Fibroblast of skin of left biceps (primary cell): ENCODE measurements at places on chromosomes 6 and 20.

GRCh38 chr6:19734061-19734460, 103.1 kb upstream of the ID4 start:
- no peak for DNase-seq

- DNase-seq: no peak
These were observed 237.8 kb upstream of the THEMIS start for GRCh38 chr6:128138694-128139093.

GRCh38 chr6:101683884-101684283, 290.4 kb downstream of the GRIK2 start:
- DNase-seq: no peak

DNA sequence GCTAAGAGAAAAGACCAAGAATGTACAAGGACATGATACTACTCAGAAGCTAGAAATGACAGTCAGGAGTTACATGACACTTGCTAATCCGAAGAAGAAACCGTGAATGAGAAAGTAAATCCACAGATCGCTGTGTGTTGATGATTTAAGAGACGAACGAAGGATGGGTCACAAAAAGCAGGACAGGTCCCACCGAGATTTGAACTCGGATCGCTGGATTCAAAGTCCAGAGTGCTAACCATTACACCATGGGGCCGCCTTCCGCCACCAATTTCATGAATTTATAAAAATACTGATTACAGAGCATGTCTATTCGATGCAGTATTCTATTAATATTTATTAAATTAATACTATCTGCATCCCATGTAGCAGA, 54.0 kb upstream of the BTN3A2 start:
- DNase-seq: no peak

DNA sequence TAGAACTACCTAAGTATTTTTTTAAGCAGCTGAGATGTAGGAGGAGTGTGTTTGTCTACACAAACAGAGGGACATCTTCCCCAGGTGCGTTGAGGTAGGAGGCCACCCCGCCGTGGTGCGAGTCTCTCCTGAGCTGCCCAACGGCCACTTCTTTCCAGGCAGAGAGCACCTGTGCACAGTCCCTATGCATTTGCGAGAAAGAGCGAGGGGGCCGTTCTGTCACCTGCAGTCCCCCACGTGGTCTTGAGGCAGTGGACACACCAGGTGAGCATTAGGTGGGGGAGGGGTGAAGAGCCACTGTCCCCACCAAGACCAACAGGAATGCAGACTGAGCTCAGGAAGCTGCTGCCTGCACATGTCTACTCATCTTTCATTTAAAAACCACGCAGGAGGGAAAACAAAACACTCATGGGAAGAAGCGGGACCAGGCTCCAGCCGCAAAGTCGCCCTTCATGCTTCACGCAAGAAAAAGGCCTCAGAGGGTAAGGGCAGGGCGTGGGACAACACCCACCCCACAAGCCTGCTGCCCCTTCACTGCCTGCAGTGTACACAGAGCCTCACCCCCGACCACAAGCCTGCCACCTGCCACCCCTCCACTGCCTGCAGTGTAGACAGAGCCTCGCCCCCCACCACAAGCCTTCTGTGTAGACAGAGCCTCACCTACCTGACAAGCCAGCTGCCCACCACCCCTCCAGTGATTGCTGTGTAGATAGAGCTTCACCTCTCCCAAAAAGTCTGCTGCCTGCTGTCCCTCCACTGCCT, 142.0 kb downstream of the DLL1 start:
- DNase-seq: no peak

DNA sequence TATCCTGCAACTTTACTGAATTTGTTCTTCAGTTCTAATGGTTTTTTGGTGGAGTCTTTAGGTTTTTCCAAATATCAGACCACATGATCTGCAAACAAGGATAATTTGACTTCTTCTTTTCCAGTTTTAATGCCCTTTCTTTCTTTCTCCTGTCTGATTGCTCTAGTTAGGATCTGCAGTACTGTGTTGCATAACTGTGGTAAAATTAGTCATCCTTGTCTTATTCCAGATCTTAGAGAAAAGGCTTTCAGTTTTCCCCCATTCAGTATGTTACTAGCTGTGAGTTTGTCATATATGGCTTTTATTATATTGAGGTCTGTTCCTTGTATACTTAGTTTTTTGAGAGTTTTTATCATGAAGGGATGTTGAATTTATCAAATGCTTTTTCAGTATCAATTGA, 4.3 kb downstream of the MICA start:
- peak; percentile 50 for DNase-seq

GRCh38 chr20:33211817-33212424, 5.2 kb upstream of the BPIFA3 start:
- no peak for DNase-seq

- peak; percentile 34 for DNase-seq
These were observed 164.8 kb upstream of the BMP5 start for GRCh38 chr6:56040223-56040622.

DNA sequence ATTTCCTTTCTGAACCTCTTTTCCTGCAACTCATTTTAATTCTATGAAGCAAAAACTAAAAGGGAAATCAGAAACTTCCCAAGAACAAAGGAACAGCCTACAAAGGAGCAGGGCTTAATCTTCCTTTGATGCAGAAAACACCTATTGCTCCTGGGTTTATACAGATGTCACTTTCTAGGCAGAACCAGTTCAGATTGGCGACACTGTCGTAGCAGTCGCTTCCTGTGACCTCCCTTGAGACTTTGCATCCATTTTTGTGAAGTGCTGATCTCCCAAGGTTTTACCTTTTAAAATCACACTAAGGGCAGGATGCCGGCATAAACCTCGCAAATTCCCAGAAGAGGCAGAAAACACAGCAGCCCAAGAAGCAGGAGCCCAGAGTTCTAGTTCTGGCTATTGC, 40.1 kb downstream of the JAG1 start:
- no peak for DNase-seq

DNA sequence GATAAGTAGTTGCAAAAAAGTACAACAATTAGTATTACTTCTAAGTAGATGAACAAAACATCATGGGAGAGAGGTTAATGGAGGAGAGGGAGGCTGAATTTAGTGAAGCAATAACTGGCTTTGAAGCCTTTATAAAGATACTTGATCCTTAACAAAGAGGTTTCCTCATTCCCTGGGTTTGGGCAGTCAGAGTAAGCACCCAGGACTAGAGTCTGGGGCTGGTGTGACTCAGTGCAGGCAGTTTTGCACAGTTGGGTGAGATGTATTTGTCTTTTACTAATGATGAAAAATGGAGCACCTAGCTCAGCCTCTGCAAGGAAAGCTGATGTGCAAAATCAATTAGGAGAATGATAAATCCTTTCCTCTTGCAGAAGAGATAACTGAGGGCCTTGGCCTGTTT, 11.8 kb upstream of the OPN5 start:
- no peak for DNase-seq

DNA sequence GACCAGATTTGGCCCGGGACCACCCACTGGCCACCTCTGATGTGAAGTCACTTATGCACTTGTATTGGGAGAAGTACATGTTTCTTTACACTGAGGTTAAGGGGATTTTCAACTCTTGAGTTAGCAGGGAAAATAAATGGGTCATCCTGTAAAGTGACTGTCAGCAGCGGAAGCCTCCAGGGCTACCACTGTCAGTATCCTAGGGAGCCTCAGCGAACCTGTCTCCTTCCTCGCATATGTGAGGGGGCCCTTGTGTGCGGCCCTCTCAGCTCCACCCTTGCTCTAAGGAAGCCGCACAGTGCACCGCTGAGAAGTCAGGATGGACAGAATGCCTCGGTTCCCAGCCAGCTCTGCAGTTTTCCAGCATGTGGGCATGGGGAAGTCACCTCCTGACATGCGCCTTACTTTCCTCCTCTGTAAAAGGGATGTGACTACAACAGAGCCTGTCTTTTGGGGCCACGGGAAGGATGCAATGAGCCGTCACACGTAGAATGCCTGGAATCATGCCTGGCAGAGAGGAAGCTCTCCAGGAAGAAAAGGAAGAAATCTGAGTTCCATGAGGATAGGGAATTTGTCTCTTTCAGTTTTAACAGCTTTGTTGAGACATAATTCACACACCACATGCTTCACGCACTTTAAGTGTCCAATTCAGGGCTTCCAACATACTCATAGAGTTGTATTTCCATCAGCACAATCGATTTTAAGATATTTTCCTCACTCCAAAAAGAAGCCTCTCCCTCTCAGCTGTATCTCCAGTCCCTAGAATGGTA, 115.4 kb downstream of the SYCP2 start:
- DNase-seq: no peak

DNA sequence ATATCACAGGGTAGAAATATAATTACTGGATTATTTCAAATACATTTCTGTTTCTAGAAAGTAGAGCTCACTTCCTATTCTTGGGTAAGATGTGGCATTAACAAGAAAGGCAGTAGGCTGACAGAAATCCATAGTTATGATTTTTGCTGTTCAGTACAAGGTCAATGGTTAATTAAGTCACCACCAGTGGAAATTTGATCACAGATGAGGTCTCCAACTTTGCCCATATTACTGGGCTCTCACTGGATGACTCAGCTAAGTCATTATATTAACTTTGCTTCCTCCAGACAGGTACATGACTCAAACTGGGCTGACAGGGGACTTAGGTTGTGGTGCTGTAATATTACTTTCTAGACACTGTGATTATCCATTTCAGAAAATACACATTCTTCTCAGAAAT, 212.4 kb downstream of the GRIK2 start:
- DNase-seq: no peak

- DNase-seq: peak; percentile 54
These were observed 1.5 kb upstream of the HMGN4 start for GRCh38 chr6:26536571-26537159.
